Left lobe of liver (tissue), 2 donors: ENCODE measurements at places on chromosomes 1 and 21. TPM values are rescaled to one million over a fixed set of nuclear protein-coding genes. Genes with fewer than 3 reads are reported as not detected.

Gene C1QTNF12
- 3.5 TPM for total RNA-seq

Gene SPATA17
- 0.20 TPM for total RNA-seq

Gene LCE1C
- not detected for total RNA-seq

Gene TSEN15
- total RNA-seq, result 10.7 TPM

Gene ATP6V1G3
- not detected for total RNA-seq

Gene TTC24
- total RNA-seq, result not detected

Gene MAN1C1
- 39.4 TPM for total RNA-seq

Gene PEX10
- 10.3 TPM for total RNA-seq

Gene TMPRSS3
- 1.0 TPM for total RNA-seq

Gene ST6GALNAC5
- total RNA-seq, result not detected

Gene TLCD4
- total RNA-seq, result 174 TPM

Gene RNF2
- 3.9 TPM for total RNA-seq

Gene KCNE2
- total RNA-seq, result not detected
